ENCODE measurements at places on chromosomes 5 and 9.

GRCh38 chr5:124771761-124772160 is 25.3 kb upstream of the ZNF608 start:
- DNase-seq, result no peak

DNA sequence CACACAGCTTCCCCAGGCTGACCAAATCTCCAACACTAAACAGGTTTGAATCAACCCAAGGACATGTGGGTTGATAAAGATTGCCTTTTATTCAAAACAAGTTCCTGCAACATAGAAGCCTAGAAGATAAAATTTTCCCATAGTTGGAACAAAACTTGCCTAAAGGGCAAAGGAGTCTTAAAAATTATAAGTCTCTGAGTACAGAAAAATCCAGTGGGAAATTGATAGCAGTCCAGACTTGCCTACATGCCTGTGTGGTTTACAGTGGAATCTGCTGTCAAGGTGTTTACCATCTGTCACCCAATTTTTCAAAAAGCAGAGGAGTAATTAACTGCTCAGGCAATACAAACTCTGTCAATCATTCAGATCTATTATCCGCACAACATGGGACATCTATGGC is 168.2 kb downstream of the PPP2R2B start:
- no peak for DNase-seq

DNA sequence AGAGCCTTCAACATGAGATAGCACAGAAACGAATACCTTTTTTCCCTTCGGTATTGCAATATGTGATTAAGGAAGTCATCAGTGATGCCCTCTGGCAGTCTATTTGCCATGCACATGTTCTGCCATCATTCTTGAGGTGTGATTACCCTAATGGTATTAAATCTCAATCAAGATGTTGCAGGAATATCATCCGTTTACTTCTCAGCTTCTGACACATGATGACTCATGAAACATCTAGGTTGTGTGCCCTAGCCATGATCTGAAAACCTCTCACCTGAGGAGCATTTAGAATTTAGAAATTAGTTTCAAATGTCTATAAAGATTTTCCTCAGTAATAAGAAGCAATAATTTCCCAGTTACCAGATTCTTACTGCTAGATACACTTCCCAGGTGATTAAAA is 209.1 kb downstream of the ADGRV1 start:
- DNase-seq, result no peak

DNA sequence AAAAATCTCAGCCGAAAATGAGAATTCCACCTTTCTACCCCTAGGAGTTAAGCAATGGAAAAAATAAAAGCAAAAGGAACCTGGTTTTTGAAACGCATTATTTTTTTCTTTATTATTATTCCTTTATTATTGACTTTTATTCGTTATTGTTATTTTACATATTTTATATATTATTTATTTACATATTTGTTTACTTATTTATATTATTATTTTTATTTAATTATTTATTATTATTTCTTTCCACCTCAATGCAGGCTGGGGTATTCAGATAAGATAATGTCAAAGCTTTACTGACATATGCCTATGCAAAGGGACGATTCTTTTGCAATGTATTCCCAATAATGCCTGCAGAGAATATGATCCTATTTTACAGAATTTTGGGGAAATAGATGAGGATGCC is 16.7 kb downstream of the UGT3A2 start:
- DNase-seq, result no peak

GRCh38 chr9:78040726-78041125 is 9.1 kb upstream of the GNAQ start:
- DNase-seq, result no peak

- DNase-seq, result no peak
These were observed 143.3 kb upstream of the SMARCA2 start for GRCh38 chr9:1871626-1872419.

GRCh38 chr5:90709323-90710155 is 150.9 kb downstream of the ADGRV1 start:
- no peak for DNase-seq

DNA sequence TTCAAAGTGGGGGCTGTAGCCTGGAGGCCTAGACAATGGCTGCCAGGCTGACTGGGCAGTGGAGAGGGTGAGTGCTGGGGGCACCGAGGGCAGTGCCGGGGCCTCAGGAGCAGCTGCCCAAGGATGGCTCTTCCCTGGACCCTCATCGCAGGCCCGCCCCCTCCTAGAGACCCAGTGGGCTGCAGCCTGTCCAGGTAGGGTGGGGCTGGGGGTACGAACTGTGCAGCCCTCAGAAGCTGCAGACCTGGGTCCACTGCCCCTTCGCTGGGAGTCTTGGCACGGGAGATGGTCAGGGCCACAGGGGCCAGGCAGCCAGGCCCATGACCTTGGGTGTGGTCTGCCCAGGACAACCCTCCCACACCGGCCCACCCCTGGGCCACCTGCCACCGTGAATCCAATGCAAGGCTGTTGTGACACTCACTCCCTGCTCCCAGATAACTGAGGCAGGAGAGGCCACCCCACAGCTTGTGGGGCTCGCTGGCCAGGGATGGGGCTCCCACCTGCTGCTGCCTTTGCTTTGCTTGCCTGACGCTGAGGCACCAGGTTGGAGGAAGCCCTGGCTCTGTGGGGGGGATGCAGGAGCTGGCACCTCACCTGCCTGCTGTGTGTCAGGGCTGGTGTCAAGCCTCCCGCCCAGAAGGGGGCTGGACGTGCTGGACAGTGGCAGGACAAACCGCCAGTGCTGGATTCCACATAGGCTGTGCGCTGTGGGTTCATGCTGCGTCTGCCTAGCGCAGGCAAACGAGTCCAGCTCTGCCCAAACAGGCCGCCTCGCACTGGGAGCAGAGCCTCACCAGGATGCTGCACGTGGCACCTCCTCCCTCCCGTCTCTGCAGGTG is 23.1 kb upstream of the SLC9A3 start:
- DNase-seq, result no peak

DNA sequence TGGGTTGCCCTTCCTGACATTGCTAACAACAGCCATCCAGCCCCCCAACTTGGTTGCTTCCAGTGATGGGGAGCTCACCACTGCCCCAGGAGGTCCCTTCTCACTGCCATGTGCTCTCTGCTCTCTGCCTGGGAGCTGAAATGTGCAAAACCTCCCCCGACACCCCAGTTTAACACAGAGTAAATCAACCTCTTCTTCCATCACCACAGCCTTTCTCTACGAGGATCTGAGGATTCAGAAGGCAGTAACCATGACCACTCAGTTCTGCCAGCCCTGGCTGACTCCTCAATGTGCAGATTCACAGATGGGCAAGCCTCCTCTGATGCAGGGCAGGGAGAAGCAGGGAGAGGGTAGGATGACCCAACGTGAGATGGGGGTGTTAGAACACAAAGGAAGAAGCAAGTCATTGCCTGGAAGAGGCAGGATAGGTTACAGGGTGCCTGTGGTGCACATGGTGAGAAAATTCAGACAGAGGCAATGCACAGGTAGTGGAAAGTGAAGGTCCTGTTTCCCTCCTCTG is 185.0 kb downstream of the DAB2IP start:
- no peak for DNase-seq

- DNase-seq, result no peak
These were observed 326.5 kb downstream of the SH3GL2 start for GRCh38 chr9:17905366-17905765.

- no peak for DNase-seq
These were observed 61.7 kb downstream of the MRPL36 start for GRCh38 chr5:1737790-1738405.

DNA sequence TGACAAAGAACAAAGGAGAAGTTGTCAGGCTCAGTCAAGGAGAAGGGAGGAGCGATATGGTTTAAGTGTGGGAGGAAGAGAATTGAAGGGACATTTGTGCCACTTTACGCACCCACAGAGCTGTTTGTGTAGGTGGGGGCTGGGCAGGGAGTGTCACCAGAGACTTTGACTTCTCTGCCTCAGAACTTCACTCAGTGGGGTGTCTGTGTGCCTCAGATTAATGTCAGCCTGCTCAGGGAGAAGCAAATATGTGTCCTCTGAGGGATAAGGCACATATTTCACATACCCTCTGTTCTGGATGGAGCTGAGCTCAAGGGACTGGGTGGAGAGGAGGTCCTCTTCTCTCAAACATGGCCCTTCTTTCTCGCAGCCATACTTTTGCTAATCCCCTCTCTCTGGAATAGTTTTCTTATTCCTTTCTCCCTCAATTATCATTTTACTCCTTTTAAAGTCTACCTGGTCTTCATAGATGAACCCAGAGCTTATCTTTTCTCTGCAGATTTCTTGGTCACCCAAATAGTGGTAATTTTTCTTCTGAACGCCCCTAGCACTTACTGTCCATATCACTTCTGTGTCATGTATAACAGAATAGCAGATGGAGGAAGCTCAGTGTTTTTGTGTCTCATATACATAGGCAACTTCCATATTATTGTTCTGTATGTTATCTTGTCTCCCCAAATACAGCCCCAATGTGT is 77.0 kb downstream of the IQGAP2 start:
- no peak for DNase-seq

DNA sequence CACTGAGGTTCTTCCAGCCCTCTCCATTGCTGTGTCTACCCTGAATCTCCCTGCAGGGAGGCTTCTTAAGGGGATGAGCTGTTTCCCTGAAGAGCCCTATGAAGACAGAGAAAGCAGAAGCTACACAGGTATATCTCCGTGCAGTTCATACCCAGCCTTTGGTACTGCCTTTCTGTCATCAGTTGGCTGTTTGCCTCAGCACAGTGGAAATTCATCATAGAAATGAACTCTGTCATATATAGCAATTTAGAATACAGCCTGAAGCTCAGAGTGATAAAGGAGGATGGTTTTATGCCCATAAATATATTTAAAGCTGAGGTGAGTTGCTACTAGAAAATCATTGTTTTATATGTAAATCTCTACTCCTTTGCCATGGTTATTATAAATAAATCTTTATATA is 42.6 kb upstream of the KCNN2 start:
- no peak for DNase-seq

- no peak for DNase-seq
These were observed 16.8 kb upstream of the ANGPTL2 start for GRCh38 chr9:127139071-127139731.

- no peak for DNase-seq
These were observed 12.6 kb downstream of the MGAT1 start for GRCh38 chr5:180790020-180790419.

DNA sequence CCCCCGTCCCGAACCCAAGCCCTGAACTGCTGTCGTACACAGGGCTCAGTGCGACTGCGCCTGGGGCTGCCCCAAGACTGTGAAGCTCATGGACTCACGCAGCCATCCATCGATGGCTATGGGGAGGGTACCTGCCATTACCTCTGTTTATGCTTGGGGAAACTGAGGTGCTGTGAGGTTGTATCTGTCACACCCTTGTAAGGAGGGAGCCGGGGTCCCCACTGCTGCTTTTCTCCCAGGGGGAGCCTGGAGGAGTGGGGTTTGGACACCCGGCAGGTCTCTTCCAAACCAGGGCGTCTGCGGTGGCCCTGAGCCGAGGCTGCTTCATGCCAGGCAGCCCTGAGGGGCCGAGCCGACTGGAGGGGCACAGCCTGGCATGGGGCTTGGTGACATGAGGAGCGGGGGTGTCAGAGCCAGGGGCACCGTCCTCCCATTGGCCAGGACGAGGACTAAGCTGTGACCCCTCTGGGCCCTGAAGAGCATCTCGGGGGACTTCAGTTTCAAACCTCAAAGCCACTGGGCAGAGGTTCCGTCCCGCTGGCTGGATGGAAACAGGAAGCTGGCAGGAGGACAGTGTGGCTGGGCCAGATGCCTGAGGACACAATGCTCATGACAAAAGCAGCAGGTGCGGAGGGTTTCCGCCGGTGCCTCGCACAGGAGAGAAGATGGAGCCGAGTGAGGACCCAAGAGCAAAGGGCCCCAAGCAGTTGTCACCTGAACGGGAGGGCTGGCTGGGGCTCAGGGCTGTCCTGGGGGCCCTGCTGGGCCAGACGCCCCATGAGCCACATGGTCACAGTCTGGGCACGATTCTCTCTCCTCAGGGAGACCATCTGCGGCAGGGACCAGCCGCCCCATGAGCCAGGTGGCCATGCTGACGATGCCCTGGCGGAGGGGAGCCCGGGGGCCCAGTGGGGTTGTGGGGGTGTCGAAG is 54.4 kb upstream of the EXOC3 start:
- no peak for DNase-seq

GRCh38 chr9:97293207-97293721 is 14.2 kb upstream of the CCDC180 start:
- no peak for DNase-seq

- DNase-seq, result no peak
These were observed at the start of gene SHROOM1 for GRCh38 chr5:132830436-132831094. Gene SHROOM1 (minus strand): TSS chr5:132830647. CDS start chr5:132826140, 4,507 bp downstream.

- DNase-seq, result no peak
These were observed 79.6 kb upstream of the CDK20 start for GRCh38 chr9:88053856-88054501.

DNA sequence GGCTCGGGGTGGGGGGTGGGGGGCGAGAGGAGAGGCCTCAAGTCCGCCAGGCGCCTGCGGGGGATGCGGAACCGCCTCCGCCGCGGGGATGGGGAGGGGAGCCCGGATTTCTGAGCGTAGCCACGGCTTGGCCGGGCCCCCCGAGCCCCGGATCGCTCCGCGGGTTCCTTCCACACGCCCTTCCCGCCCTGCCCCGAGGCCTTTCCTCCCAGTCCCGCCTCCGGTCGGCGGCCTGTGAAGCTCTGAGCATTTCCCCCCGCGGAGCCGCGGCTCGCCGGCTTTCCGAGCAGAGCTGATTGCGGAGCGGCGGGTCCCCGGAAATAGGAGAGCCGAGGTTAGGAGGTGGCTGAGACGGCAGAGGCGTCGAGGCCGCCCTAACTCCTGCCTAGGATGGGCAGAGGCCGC is 6.1 kb downstream of the IRX4 start:
- DNase-seq, result no peak

GRCh38 chr5:16551628-16552027 is 65.2 kb downstream of the RETREG1 start:
- DNase-seq, result no peak

DNA sequence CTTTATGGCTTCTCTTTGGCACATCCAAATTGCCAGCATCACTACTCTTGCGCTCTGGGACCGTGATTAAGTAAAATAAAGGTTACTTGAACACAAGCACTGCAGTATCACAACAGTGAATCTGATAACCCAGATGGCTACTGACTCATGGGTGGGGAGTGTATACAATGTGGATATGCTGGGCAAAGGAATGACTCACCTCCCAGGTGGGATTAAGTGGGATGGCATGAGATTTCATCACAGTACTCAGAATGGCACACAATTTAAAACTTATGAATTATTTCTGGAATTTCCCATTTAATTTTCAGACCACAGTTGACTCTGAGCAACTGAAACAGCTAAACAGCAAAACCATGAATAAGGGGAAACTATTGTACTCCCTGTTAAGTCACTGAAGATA is 4.3 kb downstream of the GFM2 start:
- no peak for DNase-seq

GRCh38 chr9:135739271-135740220 is 37.6 kb downstream of the KCNT1 start:
- DNase-seq, result no peak

DNA sequence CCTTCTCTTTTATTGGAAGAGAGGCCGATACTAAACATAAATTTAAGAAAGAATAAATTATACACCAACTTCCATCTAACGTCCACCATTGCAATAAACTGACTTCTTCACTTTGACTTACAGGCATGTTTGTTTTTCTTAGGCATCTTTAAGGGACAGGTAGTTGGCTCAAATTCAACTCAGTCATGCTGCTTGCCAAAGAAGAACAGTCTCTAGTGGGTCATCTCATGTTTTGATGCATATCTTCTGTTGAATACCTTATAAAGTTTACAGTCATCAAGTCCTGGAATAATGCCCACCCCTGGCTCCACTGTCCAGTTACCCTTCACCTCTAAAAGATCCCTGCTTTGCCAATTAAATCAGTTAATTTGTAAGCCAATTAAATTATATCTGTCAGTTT is 328.2 kb upstream of the GRAMD2B start:
- DNase-seq, result no peak
